ENCODE measurements at places on chromosomes 5 and 9.

- no peak for DNase-seq
Observed at GRCh38 chr5:178544166-178544834, 45.9 kb downstream of the COL23A1 start.

- no peak for DNase-seq
Observed at GRCh38 chr9:107172160-107172978, 110.7 kb upstream of the RAD23B start.

DNA sequence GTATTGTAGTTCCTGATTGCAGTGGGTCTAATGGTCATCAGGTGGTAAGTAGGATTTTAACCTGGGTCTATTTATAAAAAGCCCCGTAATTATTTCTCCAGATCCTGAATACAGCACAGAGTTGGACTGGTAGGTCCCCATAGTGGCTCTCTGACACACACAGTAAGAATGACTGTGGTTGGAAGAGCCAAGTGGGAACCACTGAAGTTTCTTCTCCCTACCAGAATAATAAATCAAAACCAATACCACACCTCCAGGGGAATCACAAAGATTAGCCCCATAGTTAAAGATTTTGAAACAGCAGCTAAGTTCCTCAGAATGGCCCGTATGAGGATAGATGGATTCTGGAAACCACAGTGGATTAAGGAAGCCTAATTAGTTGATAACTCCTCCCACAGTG lies 68.4 kb upstream of the ZFR start:
- DNase-seq: no peak

- no peak for DNase-seq
Observed at GRCh38 chr5:100161868-100162267, 373.3 kb upstream of the FAM174A start.

GRCh38 chr9:137665697-137666512 lies 47.1 kb downstream of the EHMT1 start:
- no peak for DNase-seq

GRCh38 chr5:14767735-14768507 lies 103.4 kb downstream of the OTULIN start:
- no peak for DNase-seq

GRCh38 chr9:38393128-38393796 lies 760 bp downstream of the ALDH1B1 start:
- no peak for DNase-seq

- DNase-seq: no peak
Observed at GRCh38 chr5:176906126-176906525, 7.0 kb upstream of the HK3 start.

DNA sequence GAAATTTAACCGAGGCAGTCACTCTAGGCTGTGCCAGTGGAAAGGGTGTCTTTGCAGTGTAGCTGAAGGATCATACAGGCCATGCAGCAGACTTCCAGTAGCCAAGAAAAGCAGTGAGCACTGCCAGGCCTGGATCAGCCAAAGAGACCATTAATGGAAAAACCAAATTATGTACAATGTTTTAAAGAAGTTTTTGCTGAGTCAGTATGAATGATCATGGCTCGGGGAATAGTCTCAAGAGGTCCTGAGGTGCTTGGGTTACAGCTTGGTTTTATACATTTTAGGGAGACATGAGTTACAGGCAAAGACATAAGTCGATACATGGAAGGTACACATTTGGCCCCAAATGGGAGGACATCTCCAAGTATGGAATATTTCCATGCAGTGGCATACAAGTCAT lies 141.3 kb downstream of the YTHDC2 start:
- DNase-seq: no peak

- no peak for DNase-seq
Observed at GRCh38 chr9:96605328-96605727, 14.3 kb downstream of the CDC14B start.

DNA sequence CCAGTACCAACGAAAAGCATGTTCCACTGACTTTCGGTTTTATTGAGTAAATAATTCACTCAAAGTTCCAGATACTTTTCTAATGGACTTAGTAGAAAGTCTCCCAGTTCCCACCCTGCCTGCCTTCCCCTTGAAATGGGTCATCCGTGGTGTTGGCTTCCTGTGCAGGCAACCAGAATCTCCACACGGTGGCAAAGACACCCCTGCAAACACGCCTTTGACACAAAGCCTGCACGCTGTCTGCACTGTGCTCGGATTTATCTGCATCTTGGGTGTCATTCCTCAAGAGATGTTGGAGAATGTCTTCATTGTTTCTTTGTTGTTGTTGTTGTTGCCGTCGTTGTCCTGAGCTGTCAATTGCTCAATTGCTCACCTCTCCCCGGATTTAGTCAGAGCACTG lies 150.0 kb upstream of the IRX2 start:
- DNase-seq: no peak

- no peak for DNase-seq
Observed at GRCh38 chr9:124222918-124223720, 34.6 kb upstream of the NEK6 start.

DNA sequence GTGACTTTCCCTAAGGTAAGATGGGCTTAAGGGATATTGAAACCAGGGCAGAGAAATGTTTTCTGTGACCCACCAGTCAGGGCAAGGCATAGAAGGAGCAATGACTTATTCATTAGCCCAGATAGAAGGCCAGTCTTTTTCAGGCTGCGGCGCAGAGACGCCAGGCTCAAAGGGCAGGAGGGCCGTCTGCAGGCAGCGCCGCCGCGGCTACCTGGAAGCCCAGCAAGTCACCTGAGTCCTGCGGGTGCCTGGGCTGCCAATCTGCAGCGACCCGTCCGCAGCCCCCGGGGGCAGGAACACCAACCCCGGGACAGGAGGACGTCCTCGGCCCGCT lies 322 bp upstream of the SH3GL2 start:
- DNase-seq: no peak

- DNase-seq: no peak
Observed at GRCh38 chr5:72860499-72860898, 44.0 kb downstream of the TNPO1 start.

DNA sequence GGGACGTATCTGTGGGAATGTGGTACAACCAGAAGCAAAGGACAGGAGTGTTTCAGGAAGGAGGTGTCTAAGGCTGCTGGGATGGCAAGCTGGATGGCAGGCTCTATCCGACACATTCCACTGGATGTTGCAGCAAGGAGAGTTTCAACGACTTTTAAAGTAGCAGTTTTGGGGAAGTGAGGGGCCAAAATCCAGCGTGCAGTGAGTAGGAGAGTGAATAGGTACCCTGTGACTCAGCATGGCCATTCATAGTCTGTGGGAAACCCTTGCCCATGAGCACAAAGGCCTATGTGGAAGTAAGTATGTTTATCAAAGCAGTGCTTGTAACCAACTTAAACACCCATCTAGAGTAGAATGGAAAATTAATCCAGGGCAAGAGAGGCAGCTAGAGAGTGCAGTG lies 664.7 kb downstream of the ACTL7B start:
- no peak for DNase-seq

DNA sequence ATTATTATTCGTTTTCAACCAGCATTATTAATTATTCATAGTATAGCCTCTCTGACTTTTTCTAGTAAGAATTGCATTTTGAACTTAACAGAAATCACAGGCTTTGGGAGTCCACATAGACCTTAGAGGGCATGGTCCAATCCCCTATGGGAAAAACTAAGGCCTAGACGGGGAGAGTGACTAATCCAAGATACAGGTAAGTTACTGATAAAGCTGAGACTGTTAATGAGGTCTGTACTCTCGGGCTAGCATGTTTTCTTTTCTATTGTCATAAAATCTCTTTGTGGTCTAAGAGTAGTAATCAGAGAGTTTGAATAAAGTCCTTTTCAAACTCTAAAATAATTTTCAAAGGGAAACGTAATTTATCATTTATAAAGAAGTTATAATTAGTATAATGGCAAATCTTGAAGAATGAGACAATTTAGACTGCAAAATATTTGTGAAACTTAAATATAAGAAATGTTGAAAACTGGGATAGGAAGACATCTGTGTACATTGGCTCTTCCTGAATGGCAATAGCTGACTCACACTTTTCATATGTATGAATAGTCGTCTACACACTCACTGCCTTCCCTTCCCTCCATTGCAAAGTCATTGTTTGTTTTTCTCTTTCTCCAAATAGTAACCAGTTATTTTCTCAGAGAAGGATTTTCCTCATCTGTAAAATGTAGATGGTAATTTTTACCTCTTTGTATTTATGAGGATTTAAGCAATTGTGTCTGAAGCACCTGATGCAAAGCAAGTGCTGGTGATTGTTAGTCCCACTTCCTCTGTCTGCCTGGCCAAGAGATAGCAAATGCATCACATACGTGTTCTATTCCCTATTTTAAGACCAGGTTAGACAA lies 207.9 kb upstream of the CD180 start:
- DNase-seq: no peak

- no peak for DNase-seq
Observed at GRCh38 chr5:25862276-25862675, 1176.1 kb downstream of the CDH9 start.

- no peak for DNase-seq
Observed at GRCh38 chr9:78050421-78050820, 18.8 kb upstream of the GNAQ start.

DNA sequence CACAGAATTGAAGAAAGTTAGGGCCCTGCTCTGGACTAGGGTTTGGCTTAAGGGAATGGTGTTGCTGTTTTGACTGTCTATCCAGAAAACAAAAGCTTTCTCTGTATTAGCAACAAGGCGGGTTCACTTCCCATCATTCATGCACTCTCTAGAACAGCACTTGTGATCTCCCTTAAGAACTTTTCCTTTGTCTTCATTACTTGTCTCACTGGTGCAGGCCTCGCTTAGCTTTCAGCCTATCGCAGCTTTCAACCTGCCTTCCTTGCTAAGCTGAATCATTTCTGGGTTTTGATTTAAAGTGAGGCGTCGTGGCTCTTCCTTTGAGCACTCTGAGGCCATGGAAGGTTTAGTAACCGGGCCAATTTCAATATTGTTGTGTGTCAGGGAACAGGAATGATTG lies 35.2 kb upstream of the LPCAT1 start:
- DNase-seq: peak; percentile 20

- no peak for DNase-seq
Observed at GRCh38 chr5:118314931-118315330, 673.4 kb downstream of the DTWD2 start.

- DNase-seq: no peak
Observed at GRCh38 chr9:81082221-81082620, 607.1 kb downstream of the TLE1 start.

GRCh38 chr9:127233550-127233949 lies 31.0 kb upstream of the GARNL3 start:
- no peak for DNase-seq

- no peak for DNase-seq
Observed at GRCh38 chr5:147400881-147401280, 109.0 kb downstream of the DPYSL3 start.

DNA sequence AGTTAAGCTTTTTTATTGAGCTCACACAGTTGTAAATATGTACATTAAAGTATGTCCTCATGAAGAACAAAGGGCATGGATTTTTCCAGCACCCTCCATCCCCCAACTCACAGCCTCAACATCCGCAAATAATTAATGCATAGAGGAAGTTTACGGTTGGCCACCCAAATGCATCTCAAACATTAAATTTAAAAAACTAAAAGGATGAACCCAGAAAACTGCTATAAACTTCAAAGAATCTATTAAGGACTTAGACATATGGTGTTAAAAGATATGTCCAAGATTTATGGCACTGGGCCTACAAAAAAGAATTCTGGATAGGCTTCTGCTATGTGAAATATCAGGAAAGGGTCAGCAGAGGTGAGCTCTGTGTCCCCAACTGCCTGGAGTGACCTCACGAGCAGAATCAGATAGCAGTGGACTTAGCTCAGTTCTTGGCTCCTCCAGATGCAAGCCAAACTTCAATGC lies 54.0 kb upstream of the TNC start:
- no peak for DNase-seq

- DNase-seq: no peak
Observed at GRCh38 chr9:86515221-86515620, 161.0 kb upstream of the TUT7 start.

DNA sequence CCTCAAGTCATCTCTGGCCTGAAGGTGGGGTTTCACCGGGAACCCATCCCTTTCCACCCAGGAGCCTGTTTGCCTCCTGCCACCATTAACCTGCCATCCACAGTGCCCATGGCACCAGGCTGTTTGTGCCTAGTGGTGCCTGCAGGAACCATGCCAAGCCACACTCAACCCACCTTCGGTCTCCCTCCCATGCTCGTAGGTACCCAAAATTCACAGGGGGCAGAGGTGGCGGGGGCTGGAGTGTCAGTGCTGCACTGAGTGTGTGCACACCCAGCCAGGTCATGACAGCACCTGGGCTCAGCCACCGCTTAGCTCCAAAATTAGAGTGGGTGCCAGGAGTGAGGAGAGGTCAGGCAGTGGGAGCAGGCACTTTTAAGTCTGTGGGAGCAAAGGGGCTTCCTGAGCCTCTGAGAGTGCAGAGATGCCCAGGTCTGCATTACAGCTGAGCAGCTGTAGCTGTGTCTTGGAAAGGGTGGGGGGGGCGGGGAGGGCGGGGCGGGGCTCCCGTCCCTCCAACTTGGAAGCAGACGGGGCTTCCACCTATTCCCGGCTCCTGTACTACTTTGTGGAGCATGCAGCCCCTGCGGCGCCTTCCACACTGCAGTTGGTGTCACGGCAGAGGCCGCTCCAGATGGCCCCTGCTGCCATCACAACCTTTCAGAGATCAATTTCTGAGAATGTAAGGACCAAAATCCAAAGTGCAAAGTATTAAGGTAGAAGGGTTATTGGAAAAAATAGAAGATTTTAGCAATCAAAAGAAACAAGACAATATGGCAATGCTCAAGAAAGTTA lies 2396.8 kb upstream of the C9orf72 start:
- no peak for DNase-seq

DNA sequence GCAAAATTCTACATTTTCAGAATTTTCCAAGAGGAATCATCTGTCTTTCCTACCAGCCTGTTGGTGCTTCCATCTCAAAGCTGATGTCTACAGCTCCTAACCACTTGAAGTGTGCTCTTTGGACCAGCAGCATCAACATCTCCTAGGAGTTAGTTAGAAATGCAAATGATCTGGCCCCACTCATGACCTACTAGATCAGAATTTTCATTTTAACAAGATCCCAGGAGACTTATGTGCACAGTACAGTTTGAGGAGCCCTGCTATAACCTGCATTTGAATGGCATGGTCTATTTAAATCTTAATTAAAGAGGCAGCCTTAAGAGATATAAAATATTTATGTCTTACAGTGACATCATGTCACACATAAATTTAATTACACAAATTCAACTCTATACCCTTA lies 33.8 kb downstream of the ITK start:
- no peak for DNase-seq

- no peak for DNase-seq
Observed at GRCh38 chr9:6272229-6272598, 56.0 kb upstream of the TPD52L3 start.

GRCh38 chr5:18244309-18244708 lies 610.0 kb downstream of the TAF11L14 start:
- DNase-seq: no peak
